DMS 273 treated with DMSO at 0.1 percent for 48 hours (cell line): ENCODE measurements at places on chromosomes 6 and 20.

- DNase-seq: no peak
Observed at GRCh38 chr20:32807706-32808105, 12.0 kb upstream of the MAPRE1 start.

DNA sequence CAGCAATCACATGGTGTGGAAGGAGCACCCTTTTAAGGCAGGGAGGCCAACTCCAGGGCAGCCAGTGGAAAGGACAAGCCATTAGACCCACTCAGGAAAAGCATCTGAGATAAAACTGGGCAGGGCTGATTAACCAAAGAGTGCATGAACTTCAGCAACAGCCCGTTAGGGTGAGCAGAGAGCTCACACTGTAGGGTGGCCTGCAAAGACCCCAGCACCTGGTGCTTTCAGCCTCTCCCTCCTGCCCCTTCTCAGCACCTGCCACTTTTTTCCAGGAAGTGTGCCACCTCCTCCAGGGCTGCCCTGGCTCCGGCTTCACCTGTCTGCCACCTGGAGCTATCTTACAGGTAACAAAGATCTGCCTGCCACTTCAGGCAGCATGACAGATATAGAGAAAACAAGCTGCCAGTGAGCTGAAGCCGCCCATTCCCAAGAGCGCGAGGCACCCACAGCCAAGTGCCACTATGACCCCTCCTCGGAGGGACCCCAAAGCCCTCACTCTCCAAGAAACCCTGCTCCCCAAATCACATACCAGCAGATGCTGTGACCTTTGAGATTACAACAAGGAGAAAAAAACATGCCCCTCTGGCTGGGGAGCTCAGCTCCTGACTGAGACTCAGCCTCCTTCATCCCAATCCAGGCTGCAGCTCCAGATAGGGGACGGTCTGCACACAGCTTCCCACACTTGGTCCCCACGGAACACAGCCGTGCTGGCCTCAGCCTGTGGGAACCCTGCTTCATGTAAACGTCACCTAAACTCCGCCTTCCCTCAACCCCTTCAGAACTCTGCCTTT is 71.2 kb downstream of the ABHD12 start:
- DNase-seq: no peak

DNA sequence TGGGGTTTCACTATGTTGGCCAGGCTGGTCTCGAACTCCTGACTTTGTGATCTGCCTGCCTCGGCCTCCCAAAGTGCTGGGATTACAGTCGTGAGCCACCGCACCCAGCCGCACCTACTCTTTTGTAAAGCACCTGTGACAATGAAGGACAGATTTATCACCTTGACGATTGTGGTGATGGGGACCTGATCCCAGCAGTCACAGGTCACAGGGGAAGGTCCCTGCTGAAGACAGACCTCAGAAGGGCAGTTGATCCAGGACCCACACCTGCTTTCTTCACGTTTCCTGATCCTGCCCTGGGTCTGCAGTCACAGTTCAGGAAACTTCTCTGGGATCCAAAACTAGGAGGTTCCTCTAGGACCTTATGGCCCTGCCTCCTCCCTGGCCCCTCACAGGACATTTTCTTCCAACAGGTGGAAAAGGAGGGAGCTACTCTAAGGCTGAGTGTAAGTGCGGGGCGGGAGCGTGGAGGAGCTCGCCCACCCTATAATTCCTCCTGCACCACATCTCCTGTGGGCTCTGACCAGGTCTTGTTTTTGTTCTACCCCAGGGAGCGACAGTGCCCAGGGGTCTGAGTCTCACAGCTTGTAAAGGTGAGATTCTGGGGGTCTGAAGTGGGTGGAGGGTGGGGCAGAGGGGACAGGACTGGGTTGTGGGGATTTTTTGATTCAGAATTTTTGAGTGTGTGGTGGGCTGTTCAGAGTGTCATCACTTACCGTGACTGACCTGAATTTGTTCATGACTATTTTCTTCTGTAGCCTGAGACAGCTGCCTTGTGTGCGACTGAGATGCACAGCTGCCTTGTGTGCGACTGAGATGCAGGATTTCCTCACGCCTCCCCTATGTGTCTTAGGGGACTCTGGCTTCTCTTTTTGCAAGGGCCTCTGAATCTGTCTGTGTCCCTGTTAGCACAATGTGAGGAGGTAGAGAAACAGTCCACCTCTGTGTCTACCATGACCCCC is 3.0 kb downstream of the HLA-E start:
- DNase-seq: no peak

DNA sequence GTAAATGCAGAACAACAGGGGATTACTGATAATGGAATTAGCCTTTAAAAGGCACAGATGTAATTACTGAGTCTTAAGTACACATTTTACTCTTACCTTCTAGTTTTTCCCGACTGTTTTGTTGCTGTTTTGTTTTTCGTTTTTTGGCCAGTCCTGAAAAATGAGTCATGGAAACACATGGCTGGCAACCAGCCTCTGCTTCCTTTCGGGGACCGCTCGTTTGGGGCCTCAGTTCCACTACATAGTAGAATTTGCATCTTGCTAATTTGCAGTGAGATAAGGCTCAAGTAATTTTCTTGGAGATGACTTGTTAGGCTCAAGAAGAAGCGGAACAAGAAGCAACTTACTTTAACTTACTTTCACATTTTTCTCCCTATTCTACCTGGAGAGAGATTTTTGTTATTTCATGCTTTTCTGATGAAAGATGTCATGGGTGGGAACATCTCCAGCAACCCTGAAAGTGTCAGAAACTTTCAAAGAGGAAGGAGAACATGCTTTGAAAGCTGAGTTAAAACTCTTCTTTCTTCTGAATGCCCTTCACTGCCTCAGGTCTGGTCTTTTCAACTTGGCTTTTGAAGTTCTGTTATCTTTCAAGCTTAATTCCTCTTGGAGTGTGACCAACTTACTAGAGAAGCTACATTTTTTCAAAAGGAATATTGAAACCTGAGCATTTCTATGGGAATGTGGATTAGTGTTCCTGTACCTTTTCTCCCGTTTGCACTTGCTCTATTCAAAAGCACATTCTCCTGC is 71.5 kb upstream of the HDAC2 start:
- DNase-seq: no peak

DNA sequence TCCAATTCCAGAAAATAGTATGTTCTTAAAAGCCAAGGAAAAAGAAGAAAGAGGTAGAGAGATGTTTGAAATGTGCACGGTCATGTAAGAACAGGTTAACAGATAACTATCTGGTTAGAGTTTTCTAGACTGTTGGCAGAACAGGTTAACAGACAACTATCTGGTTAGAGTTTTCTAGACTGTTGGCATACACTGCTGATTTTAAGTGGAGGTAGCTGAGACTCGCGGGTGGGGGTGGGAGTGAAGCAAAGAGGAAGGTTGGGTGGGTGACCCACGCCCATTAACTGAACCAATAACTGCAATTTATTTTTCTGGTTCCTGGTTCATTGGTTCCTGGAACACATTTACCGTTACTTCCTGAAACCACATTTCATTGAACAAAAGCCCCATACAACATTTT is 157.5 kb downstream of the ELOVL4 start:
- no peak for DNase-seq

GRCh38 chr6:163348789-163349680 is 65.5 kb upstream of the QKI start:
- DNase-seq: no peak

DNA sequence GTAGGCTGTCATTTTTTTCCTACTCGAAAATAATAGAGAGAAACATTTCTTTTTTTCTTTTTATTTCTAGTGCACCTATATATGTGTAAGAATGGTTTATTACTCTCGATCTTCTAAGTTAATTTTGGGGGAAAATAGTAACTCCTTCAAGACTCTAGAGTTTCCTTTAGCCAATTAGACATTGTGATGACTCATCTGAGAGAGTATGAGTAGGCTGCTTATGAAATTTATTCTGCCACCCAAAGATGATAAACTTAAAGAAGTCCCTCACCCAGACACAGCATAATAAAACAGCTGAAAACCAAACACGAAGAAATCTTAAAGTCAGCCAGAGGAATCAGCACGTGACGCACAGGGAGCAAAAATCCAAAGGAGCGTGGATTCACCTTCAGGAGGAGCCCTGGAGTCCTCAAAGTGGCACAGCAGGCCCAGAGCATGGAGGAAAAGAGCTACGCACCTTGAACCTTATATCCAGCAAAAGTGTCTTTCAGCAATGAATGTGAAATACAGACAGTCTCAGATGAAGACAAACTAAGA is 81.9 kb downstream of the ERMARD start:
- DNase-seq: no peak

- no peak for DNase-seq
Observed at GRCh38 chr20:57175397-57176010, 90.9 kb downstream of the BMP7 start.

DNA sequence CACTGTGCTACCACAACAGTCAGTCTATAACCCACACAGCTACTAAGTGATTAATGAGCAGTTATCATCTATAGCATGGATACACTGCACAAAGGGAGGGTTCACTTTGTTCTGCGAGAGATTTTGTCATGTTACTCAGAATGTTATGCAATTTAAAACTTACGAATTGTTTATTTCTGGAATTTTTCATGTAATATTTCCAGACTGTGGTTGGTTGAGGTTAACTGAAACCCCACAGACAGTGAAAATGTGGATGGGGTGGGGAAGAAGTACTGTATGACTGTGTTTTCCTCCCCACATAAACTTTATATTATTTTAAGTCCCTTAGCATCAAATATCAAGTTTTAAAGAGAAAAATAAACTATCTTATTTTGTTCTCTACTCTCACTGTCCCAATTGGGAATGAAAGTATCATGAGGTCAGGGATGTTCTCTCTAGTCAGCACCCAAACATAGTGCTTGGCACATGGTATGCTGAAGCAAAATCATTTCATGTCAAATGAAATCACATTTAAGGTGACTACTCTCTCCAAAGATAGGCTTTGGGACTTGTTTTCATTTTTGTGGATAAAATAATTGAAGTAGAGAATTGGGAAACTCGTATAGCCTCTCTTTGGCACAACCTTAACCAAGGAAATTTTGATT is 25.4 kb downstream of the DOP1A start:
- DNase-seq: no peak

- DNase-seq: no peak
Observed at GRCh38 chr20:32583581-32584070, 1.5 kb downstream of the NOL4L start.

DNA sequence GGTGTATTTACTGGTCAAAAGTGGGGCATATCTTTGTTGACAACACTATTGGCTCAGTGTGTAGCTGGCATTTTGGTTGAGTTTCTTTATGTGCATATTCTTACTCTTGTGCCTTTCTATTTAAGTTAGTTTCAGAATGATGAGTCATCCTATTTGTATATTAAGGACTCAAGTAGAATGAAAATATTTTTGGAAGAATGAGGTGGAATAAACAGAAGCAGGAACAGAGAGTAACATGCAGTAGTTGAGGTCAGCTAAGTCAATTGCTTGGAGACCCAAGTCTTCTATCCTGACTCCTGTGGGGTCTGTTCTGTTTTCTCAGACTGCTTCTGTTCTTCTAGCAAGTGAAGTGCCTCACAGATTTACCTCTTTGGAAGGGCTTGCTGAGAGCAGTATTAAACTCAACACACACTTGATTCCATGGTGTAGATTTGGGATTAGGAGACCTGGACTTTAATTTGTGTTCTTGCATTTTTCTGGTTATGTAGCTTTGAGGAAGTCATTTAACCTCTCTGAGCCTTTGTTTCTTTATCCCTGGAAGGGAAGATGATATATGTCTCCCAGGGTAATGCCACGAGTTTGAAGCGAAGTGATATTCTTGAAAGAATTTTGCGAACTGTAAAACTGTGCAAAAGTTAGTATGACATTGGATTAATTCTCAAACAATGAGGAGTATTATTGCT is 324.3 kb downstream of the QKI start:
- no peak for DNase-seq

- no peak for DNase-seq
Observed at GRCh38 chr6:55495277-55495676, 83.7 kb downstream of the HMGCLL1 start.

GRCh38 chr6:47967843-47968242 is 143.2 kb downstream of the PTCHD4 start:
- DNase-seq: no peak

DNA sequence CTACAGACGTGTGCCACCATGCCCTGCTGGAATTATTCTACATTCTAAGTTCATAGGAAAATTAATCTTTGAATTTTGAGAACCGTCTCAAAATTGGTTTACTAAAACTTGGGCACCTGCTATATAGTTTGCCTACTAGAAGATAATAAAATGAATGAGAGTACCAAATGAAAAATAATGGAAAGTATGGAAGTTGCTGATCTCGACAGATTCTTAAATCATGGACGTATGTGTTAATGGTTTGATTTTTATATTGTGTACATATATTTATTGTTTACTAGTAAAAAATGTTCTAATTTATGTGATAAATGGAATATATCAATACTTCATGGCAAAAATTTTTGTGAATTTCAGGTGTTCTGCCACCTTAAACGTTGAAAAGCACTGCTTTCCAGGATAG is 60.0 kb downstream of the KIZ start:
- DNase-seq: no peak

GRCh38 chr20:13424174-13424833 is 203.2 kb downstream of the ISM1 start:
- DNase-seq: no peak

- DNase-seq: no peak
Observed at GRCh38 chr6:9126878-9127560, 691.7 kb upstream of the SLC35B3 start.

DNA sequence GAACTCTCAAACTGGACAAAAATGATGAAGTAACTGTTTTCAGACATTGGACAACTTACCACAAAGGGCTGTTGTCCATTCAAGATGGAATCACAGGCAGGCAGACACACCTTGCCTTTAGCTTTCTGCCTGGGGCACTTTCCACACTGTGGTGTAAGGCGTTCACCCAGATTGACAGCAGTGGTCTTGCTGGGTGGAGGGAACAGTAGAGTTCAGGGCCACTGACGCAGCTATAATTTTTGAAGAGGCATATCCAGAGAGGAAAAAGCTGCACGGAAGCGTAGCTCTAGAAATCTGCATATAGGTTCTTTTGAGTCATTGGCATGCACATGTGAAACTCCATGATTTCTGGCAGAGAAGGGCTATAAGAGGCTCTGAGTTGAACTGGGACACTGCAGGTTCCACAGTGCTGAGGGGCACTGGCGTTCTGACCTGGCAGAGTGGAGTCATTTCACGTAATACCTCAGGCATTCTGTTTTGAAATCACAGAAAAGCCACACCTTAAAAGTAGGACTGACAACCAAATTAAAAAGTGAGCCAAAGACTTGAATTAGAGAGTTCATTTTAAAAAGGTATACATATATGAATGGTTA is 105.0 kb upstream of the EDN1 start:
- no peak for DNase-seq

DNA sequence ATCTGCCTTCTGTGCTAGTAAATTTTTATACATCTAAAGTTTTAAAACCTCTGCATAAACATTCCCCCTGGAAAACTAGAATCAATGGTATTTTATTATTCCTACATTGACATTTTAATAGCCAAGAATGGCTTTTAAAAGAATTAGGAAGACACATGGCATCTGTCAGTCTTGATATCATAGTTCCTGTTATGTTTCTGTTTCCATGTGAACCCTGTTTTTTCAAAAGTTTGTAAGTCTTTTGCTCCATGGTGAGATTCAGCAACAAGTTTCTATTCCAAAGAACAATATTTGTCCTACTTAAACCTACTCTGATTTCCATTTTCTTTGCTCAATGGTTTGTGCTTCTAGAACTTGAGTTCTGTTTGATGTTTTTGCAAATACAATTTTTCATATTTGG is 95.2 kb downstream of the PLEKHG1 start:
- DNase-seq: no peak
